Tongue (tissue), 3 donors: ENCODE measurements at places on chromosomes 12 and 14. TPM values are rescaled to one million over a fixed set of nuclear protein-coding genes. Genes with fewer than 3 reads are reported as not detected.

Gene CYP46A1
- total RNA-seq: 3.1 TPM

Gene NRIP2
- total RNA-seq: 11.8 TPM

GRCh38 chr12:117563706-117564105 lies 202.3 kb upstream of the NOS1 start:
- DNase-seq: no peak

GRCh38 chr12:59499774-59500173 lies 96.1 kb upstream of the SLC16A7 start:
- DNase-seq: no peak

GRCh38 chr14:58098507-58098906 lies 53.5 kb downstream of the ARMH4 start:
- no peak for DNase-seq

DNA sequence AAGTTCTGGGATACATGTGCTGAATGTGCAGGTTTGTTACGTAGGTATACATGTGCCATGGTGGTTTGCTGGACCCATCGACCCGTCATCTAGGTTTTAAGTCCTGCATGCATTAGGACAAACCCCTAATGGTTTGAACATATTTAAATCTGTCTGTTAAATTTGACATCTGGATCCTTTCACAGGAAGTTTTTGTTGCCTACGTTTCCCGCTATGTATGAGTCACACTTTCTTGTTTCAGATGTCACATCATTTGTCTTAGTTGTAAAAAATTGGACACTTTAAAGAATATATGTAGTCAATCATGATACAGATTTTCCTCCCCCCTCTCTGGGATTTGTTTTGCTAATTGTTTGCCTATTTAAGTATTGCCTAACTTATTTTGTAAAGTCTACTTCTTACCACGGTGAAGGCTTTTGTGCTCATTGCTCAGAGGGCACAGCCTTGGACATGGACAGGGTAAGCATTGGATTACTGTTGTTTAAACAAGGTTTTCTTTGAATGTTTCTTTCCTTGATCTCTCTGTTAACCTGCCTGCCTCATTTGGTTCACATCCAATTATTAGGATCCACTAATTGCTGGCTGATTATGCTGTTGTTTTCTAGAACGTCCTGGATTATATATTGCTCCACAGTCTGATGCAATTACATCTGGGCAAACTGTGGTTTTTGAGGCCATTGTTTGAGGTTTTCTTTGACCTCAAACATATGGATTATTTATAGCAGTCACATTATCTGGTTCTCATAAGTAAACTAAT lies 1441.4 kb downstream of the AACS start:
- no peak for DNase-seq
